ENCODE measurements at places on chromosomes 1 and 21.

- DNase-seq = no peak
Observed at GRCh38 chr1:201088395-201088794, 23.8 kb downstream of the CACNA1S start.

DNA sequence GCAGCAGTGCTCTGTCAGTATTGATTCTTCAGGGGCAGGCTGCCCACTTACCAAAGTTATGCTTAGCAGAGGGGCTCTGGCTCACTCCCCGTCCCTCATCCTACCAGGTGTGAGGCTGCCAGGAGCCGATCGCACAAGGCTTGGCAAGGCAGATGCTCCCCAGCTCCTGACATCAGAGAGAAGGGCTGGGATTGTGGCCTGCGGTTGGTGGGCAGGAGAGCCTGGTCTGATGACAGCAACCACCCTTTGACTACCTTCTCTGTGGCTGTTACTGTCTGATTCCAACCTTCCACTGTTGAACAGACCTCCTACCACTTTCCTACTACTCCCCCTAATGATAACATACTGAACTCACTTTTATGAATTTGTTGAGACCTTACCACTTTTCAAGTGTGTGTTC is 23.7 kb upstream of the WDR26 start:
- DNase-seq = no peak

DNA sequence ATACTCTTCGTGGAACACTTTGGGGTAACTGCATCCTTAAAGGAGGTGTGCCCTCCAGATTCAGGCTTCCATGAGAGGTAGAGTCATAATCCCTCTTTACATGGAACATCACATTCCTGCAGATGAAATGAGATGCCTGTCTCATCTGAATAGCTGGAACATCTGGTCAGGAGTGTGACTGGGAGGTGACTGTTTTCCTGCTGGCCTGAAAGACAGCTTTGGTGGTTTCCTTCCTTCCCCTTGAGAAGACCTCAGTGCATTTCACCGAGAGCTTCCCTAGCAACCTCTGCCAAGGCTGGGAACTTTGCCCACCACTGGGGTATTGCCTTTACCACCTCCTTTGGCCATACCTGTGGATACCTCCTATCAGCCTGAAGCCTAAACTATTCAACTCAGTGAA is 46.7 kb upstream of the GUCA2A start:
- DNase-seq = no peak

- no peak for DNase-seq
Observed at GRCh38 chr1:179090923-179091322, 9.1 kb downstream of the TOR3A start.

- DNase-seq = no peak
Observed at GRCh38 chr21:36211660-36212512, 55.3 kb downstream of the DOP1B start.
